ENCODE measurements at places on chromosomes 11 and 22.
A peak's percentile ranks its signal among the peaks of the same experiment; 100 is the strongest.

- no peak for DNase-seq
These were observed 66.4 kb downstream of the LRRC32 start for GRCh38 chr11:76604081-76604625.

GRCh38 chr11:116525961-116526495 is 246.8 kb downstream of the BUD13 start:
- no peak for DNase-seq

DNA sequence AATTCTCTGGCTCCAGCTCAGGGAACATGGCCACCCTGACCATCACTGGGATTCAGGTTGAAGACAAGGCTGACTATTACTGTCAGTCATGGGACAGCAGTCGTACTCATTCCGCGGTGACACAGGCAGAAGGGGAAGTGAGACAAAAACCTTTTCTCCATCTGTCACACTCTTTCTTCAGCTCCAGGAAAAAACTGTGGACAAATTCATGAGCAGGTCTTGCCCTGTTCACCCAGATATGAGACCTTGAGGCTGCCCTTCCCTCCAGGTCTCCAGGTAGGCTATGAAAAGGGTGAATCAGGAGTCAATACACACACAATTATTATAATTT is 39.4 kb upstream of the GGTLC2 start:
- no peak for DNase-seq

GRCh38 chr11:1289211-1289935 is 20.1 kb downstream of the TOLLIP start:
- DNase-seq: no peak

DNA sequence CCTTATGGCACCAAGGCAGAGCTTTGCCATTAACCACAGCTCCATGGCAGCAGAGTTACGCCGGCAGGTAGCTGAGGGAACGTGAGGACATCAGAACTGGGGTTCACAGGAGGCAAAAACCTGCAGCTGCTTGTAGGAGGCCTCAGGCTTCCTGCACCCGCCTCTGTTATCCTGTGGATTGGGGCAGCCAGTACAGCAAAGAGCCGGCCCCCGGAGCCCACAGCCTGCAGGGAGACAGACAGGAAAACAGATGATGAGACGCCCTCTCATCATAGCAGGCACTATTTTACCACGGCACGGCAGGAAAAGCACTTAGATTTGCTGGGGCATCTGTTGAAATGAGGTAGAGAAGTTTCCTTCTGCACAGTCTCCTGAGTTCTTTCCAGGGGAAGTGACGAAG is 870.3 kb downstream of the TBC1D22A start:
- no peak for DNase-seq

DNA sequence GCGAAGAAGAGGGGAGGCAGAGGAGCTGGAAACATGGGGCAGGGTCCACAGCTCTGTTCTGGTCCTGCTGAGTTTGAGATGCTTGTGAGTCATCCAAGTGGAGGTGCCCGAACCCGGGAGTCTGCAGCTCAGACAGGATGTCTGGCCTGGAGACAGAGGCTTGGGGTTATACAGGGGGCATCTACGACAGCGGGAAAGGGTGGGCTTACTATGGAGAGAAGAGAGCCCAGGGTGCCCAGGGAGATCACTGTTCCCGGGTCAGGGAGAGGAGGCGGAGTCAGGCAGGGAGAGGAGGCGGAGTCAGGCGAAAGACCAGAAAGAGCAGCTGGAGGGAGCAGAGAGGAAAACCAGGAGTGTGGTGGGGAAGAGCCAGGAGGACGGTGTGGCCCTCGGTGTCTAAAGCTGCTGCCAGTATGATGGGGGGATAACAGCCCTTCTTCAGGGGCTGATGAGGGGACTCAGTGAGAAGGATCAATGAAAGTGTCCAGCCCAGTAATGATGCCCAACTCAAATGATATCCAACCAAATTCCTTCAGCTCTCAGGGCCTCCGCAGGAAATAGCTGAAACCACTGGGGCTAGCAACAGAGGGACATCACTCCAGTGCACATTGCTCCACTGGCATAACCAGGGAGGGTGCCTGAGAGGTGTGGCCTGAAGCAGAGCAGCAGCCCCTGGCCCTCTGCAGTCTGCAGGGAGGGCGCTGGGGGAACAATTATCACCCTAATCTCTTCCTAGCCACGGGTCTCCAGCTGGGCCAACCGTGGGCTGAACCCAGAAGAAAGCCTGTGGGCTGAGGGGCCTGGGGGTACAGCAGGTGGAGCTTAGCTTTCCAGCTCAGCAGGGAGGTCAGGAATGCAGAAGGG is 2.6 kb upstream of the LTBP3 start:
- no peak for DNase-seq

DNA sequence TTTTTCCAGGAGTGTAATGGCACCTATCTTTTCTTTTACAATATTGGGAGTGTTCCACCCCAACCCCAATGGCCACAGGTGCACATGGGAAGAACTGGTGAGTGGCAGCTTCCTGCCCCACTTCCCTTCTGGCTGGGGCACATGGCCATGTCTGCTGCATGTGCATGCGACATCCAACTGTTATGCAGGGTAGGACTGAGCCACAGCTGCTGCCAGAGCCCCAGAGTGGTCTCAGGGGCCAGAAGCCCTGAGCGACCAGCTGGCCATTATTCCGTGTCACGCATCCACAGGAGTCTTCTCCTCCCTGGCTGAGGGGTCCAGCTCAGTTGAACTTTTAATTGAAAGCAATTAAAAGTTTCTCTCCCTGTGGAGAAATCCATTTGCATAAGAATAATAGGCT is 8.7 kb upstream of the GLYAT start:
- DNase-seq: no peak

- DNase-seq: no peak
These were observed 30.8 kb downstream of the APOL3 start for GRCh38 chr22:36129486-36130388.

DNA sequence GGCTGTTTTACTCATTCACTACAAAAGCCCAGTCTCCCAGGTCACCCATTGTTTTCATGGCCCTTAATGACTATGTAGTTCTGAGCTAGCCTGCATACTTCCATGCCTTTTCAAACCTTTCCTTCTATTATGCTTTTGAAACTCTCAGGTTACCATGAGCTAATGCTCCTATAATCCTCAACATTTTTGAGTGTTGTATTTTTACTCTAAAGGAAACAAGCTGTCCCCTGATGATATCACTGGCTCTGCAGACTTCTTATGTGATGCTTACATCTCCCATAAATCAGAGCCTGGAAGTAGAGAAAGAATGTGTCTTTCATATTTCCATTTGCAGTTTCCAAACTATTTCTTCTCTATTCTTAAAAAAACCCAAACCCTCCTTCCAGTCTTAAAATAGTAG is 159.0 kb upstream of the RAG2 start:
- DNase-seq: no peak

- DNase-seq: no peak
These were observed 27.7 kb downstream of the DDI1 start for GRCh38 chr11:104064034-104064630.

- no peak for DNase-seq
These were observed 759.0 kb upstream of the API5 start for GRCh38 chr11:42552786-42553185.

- DNase-seq: no peak
These were observed 233.5 kb downstream of the MIAT start for GRCh38 chr22:26890870-26891269.

GRCh38 chr11:3037040-3037944 is 19.9 kb downstream of the CARS1 start:
- DNase-seq: peak; percentile 56

- no peak for DNase-seq
These were observed 113.7 kb upstream of the BLID start for GRCh38 chr11:122229481-122230384.

GRCh38 chr11:68020575-68020974 is 9.9 kb upstream of the NDUFS8 start:
- no peak for DNase-seq

DNA sequence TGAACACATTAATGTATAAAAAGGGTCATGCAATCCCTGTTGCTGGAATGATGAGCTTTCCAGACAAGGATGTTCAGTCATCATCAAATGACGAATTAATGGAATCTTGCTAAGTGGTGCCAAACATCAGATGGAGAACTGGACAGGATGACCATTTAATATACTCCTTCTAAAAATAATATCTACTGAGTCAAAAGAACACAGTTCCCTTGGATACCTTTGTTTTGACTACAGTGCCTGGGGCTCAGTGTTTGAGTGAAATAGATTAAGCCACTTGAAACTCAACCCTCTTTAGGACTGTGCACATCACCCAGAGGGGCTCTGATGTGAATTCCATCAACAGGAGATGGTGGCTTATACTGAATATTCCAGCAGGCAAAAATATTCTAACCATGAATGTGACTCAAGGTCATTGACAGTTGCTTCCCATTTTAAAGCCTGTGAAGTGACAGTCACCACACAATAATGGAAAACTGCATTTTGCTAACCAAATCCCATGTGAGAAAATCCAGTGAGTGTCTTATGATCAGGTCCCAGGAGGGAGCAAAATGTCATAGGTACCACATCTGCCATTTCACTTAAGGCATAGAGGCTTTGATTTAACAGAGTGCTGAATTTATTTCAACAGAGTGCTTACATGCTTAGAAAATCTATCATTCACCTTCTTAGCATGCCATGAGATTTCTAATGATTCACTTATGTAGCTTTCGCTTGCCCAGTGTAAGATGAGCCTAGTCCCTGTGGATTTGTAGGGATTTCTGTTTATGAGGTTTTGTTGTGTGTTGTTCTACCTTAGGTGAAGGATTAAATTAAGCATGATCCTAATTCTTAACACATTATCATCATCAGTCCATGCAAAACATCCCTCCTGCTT is 41.3 kb upstream of the SLN start:
- no peak for DNase-seq

DNA sequence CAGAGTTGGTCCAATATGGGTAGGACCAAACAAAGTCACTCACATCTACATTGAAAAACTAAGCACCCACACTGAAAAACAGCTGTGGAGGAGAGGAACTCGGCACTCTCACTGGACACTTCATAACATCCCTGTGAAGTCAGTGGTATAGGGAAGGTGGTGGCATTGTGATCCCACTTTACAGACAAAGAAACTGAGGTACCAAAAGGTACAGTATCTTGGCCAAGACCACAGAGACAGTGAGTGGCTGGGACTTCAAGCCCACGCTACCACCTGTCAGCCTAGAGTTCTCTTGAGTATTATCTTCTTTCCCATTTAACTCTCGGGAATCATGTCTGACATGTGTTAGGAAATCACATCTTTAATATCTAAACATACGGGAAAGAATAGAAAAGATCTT is 61.9 kb downstream of the SYN3 start:
- no peak for DNase-seq

DNA sequence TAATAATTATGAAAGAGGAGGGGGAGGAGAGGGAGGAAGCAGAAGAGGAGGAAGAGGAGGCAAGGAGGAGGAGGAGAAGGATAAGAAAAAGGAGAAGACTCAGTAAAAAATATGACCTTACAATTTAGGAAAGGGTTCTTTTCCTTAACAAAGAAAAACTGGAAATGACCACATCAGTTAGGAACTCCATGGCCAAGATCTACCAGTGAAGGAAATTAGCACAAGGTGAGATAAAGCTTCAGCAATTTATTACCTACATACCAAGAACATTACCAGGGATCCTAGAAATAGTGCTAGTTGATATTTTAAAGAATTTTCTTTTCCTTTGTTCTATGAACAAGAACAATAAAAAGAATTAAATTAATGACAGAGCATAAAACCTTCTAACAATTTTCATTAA is 172.7 kb downstream of the LRRC4C start:
- no peak for DNase-seq

DNA sequence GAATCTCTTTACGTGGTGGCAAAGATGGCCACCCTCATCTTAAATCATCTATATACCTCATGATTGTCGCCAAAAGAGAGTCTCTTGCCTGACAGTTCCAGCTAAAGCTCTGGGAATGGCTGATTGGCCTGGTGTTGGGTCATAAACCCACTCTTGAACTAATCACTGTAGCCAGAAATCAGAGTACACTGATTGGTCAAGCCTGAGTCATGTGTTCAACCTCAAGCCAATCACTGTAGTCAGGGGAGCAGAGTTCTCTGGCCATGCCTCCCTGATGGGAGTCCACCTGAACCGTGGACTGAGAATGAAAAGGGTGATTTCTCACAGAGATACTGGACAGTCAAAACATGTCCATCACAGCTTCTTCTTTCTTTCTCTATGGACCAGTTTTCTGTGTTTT is 45.8 kb downstream of the RCN1 start:
- no peak for DNase-seq

GRCh38 chr22:27998511-27999410 is 79.7 kb upstream of the PITPNB start:
- no peak for DNase-seq

GRCh38 chr22:33896154-33896553 is 24.1 kb downstream of the LARGE1 start:
- no peak for DNase-seq

GRCh38 chr22:35337932-35338331 is 38.2 kb downstream of the TOM1 start:
- no peak for DNase-seq

- DNase-seq: no peak
These were observed 6.5 kb downstream of the DGAT2 start for GRCh38 chr11:75775056-75775455.

DNA sequence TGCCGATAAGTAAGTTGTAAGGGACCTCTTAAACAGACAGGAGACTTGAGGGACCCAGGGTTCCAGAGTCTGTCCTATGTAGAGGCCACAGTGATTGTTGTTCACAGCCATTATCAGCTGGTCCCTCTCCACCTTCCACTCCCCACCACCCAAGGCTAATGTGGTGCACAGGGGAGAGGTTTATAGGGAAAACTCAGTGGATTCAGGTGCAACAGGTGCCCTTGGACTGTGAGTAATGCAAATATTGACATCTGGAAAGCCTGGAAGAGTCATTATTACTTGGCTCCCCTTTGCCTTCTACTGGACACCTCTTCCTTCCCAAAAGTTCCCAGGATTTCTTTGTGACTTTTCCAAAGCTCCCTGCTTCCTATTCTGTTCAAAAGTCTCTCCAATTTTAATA is 441.1 kb upstream of the CCDC90B start:
- no peak for DNase-seq

DNA sequence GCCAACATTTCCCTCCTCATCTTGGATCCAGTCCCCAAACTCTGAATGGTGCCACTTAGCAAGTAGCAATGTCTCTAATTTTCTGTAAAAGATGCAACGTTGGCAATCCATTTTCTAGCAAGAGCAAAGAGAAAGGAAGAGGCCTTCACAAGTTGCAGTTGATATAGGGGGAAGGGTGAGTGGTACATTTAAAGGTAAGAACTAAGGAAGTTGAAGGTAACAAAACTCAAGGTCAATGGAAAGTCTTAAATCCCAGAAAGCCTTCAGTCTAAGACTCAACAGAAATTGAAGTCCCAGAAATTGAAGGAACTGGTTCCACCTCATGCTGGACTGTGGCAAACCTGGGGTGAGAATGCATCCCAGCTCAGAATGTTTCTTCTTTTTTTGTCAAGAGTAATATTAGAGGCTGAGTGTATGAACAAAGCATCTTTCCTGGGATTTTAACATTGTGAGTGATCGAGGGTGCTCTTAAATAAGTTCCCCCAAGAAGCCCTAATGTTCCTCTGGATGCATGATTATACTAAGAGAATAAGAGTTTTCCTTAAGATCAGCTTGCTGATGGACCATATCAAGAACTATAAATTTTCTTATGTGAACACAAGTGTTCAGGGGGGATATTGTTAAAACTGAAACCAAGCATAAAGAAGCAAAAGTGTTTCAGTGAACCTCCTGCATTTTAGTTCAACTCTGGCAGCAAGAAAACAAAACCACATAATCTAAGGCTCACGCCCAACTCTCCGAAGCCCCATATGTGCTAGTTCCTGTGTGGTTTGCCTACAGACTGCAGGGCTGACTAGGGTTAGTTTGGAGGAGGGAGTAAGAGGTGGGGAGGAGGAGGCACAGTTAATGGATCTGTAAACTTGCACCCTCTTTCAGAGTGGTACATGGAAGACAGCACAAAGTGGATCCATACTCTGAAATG is at the start of gene GRAP2:
Gene GRAP2, plus strand, starts transcription at position 779 of the 922 bp plus-strand sequence. CDS start 46,023 bp downstream, outside the sequence.
- peak; percentile 75 for DNase-seq

GRCh38 chr11:107370390-107370789 is 87.2 kb downstream of the CWF19L2 start:
- no peak for DNase-seq

Data from CD4-positive, alpha-beta T cell treated with Interferon alpha-2 for 1 hour (primary cell).